Fibroblast of skin of scalp (primary cell): ENCODE measurements at places on chromosomes 16 and 17.

DNA sequence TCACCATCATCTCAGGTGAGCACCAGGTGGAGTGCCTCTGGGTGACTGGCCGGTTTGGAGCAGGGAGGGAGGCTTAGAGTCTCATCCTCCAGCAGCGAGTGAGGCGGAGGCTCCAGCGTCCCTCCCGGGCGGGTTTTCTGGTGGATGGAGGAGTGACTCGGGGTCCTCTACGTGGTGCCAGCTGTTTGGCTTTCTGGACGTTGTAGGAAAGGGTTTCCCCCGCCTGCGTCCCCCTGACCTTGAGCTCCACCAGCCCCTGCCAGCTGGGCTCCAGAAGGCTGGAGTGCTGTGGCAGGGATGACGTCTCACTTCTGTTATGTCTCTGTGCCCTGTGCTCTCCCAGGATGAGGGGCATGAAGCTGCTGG lies 522 bp downstream of the DNASE1 start:
- no peak for DNase-seq

DNA sequence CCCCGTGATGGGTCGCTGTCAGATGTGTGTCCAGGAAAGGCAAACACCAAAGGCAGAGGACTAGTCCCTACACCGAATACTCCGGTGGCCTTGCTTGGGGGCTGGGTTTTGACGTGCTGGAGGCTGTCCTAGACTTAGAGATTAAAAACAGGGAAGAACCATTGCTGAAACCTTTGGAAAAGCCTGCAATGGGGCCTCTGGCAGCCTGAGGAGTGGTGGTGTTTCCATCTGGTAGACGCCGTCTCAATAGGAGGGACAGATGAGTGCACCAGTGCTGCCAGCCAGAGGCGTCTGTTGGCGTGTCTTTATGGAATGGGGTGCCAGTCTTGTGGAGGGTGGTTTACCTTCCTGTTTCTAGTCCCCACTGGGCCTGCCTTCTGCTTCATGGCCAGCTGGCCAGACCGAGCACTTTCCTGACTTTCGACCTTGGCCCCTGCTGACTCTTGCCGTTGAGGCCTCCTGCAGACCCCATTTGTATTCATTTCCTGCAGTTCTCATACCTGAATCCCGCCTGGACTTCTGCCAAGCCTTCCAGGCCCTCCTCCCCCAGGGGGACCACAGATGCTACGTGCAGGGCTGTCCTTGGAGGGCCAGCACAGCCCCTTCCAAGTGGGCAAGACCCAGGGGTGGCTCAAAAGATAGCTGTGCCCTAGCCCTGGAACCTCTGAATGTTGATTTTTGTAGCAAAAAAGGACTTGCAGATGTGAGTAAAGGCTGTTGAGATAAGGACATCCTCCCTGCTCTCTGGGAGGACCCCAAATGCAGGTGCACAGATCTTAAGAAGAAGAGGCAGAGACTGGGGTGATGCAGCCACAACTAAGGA lies 1.9 kb upstream of the DNASE1 start:
- DNase-seq, result no peak

GRCh38 chr16:14111713-14112538 lies 40.8 kb downstream of the MRTFB start:
- DNase-seq, result no peak

DNA sequence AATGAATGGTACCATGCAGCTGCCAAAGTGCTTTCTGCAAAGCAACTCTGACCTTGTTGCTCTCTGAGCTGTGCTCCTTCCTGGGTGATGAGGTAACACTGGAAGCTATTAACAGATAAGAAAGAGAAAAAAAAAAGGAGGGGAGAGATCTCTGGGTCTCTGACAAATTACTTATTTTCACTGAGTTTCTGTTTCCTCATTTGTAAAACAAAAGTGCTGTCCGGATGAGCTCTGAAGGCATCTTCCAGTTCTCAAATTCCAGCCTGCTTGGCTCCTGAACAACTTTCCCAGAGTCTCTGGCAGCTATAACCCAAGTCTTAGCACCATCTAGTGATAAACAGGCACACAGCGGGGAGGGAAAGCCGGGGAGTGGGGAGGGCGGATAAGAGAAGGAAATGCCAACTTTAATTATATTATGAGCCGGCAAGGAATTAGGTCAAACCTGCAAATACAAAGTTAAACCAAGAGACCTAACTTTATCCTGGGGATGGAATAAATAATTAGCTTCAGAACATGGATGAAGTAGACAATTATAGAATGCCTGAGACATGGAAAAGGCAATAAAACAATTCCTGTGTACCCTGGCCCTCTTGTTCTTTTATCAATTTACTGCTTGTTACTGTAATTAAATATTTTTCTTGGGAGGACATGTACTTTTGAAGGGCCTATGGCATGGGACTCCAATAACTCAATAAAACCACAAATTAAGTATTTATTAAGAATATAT lies 61.3 kb upstream of the KIFC3 start:
- peak; percentile 82 for DNase-seq

- peak; percentile 61 for DNase-seq
These were observed 19.9 kb downstream of the RPH3AL start for GRCh38 chr17:332558-333322.

DNA sequence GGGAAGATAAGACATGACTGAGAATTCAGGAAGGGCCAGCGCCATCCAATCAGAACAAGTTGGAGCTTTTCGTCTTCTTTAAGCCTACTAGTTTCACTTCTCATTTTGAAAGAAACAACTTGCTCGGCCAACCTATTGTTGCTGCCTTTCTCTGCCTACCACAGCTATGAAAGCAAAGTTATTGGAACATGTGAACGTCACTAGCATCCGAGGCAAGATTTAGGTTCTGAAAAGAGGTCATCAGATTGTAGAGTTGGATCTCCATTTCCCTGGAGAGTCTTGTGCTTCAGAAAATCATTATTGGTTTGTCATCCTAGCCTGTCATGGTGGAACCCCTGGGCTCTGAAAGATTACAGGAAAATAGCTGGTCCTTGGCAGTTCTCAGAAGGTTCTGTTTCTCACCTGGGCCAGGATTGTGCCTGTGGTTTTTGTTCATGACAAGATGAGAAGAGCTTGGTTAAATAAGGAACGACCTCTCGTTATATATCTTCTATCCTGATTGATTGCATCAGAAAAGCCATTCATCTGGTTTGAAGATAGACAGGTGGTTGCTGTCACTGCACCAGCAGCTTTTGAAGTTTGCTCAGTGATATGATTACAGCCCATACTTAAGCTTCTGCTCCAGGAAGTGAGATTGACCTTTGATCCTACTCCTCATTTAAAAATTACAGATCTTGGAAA lies 25.3 kb downstream of the CDH13 start:
- DNase-seq, result no peak

- DNase-seq, result peak; percentile 9
These were observed 9.0 kb upstream of the MAPK3 start for GRCh38 chr16:30131869-30132475.

DNA sequence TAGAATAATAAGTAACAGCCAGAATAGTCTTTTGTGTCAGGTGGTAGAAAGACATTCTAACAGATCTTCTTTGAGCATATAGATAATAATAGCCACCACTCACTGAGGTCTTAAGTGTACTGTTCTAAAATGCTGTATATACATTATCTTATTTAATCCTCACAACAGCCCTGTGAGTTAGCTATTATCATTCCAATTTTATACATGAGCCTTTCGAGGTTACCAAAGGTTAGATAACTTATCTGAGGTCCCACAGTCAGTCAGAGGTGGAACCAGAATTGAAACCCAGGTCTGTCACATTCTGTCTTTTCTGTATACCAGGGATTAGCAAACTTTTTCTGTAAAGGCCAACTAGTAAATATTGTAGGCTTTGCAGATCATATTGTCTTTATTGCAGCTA lies 23.2 kb downstream of the REXO5 start:
- DNase-seq, result no peak

GRCh38 chr16:23145186-23145585 lies 4.1 kb downstream of the USP31 start:
- no peak for DNase-seq

DNA sequence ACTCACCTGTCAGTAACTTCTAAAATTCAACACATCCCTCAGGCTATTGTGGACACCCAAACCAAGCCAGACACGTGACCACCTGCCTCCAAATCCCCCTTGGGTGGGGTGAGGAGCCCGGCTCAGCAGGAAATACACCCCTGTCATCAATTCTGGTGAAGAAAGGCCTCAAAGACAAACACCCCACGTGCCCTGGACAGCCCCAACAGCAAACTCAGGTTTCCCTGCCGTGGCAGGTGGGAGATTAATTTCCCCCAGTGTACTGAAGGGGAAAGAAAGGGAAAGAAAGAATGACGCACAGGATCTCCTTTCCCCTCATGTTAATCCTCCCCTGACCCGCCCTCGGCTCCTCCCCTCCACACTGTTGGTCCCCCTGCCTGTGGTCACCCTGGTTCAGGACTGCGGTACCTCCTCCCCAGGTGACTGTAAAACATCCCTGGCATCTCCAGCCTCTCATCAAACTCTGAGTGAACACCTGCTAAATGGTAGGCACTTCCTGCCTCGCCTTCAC lies 98.3 kb downstream of the ZNF423 start:
- DNase-seq, result no peak

GRCh38 chr17:65047941-65048340 lies 8.6 kb downstream of the GNA13 start:
- DNase-seq, result no peak

DNA sequence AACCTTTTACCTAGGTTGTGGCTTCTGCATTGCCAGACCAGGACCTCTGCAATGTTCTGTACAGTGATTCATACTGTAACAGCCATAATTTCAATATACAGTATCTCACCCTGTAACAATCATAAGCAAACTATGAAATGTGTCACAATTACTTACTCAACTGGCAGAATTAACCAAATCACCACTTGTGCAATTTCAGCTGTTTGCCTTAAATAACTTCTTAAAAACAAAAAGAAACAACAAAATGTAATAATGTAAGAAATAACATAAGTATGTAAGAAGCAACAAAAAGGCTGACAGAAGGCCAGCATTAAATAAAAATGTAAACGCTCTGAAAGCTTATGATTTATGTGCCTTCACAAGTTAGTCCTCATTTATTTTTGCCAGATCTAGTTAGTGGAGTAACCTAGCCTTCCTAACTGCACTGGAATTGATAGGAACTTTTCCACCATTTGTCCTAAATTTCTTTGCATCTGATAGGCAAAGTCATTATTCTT lies 96.9 kb downstream of the SKAP1 start:
- no peak for DNase-seq

GRCh38 chr17:50689251-50689650 lies 18.5 kb downstream of the ANKRD40 start:
- no peak for DNase-seq

GRCh38 chr17:35900708-35901480 lies 20.7 kb upstream of the CCL5 start:
- peak; percentile 31 for DNase-seq

DNA sequence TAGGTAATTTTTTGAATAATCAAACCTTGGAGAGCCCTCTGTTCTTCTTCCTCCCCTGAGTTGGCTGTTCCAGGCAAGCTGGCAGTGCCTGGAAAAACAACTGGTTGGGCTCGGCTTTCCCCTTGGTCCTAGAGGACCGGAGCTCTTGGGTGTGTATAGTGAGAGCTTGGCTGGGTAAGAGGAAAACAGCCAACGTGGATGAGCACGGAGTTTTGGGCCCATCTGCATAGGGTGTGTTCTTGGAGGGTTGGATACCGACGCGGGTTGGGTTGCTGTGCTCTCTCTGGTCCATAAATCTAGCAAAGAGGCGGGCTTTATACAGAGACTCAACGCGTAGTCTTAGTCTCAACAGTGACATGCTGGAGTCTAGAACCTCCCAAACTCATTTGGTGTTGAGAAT lies 23.2 kb downstream of the ITGB3 start:
- DNase-seq, result peak; percentile 96

- DNase-seq, result peak; percentile 57
These were observed 71.7 kb downstream of the SNX11 start for GRCh38 chr17:48179071-48179945.

DNA sequence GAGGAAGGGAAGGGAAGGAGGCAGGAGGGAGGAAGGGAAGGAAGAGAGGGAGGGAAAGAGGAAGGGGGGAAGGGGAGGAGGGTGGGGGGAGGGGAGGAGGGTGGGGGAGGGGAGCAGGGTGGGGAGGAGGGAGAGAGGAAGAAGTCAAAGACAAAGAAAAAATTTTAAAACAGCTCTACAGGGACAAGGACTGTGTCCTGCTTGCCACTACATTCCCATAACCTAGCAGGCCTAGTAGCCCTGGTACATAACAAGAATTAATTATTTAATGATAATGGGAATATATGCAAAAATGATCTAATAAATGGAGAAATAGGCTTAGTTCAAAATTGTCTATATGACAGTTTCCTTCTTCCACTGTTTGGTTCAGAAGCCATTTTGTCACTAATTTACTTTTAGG lies 47.6 kb upstream of the NOG start:
- no peak for DNase-seq

DNA sequence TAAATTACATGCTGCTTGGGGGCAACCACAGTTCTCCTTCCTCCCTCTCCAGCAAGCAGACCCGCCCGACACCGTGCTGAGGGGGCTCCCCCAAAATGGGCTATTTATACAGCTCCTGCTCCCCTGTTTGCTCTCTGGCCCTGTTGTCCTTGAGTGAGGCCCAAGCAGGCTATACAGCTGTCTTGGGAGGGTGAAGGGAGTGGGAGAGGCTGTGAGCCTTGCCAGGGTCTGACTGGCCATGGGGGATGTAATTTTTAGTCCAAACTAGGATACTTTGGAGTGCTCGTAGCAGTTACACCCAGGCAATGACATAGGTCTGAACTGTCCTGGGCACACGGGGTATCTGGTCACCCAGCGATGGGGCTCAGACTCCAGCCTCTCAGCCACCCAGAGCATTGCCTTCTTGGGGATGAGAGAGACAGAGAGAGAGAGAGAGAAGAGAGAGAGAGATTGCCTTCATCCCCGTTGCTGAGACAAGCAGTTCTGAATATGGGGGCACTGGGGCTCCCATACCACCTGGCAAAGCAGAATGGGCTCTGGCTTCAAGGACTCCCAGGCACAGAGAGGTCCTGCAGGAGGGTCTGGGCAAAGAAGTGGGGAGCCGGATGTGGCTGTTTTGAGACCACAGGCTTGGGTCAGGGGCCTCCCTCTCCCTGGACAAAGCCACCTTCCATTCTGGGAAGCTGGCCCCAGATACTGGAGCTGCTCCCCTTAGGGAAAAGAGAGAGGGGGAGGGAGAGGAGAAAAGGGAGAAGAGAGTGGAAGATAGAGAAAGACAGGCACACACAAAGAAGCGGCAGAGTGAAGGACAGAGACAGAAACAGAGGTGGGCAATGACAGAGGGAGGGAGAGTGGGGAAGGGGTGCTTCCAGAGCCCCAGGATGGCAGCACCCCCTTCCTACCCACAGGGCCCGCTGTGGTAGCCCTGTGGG lies 10.7 kb upstream of the TMEM92 start:
- DNase-seq, result no peak
